ENCODE measurements at places on chromosomes 1 and 21.
A peak's percentile ranks its signal among the peaks of the same experiment; 100 is the strongest.

- no peak for DNase-seq
These were observed 21.7 kb upstream of the SLC44A3 start for GRCh38 chr1:94798462-94798861.

DNA sequence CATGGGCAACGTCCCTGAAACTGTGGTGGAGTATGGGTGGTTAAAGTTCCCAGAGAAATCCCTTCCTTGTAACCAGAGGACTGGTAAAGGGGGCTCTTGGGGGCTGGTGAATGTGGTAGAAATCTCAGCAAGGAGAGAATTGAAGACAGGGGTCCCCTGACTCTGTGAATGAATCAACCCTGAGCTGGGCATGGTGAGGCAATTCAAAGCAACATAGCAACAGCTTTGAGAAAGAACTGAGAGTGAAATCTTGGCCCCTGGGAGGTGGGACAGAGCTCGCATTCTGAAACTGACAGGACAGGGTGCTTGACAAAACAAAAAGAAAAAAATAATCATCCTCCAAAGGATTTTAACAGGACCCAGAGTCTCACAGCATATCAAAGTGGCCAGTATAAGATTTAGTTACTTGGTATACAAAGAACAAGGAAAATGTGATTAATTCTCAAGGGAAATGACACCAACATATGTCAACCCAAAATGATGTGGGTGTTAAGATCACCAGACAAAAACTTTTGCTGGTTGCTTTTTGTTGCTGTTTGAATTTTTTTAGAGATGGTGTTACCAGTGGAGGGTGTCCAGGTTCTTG lies 11.7 kb upstream of the SUMO3 start:
- DNase-seq: no peak

DNA sequence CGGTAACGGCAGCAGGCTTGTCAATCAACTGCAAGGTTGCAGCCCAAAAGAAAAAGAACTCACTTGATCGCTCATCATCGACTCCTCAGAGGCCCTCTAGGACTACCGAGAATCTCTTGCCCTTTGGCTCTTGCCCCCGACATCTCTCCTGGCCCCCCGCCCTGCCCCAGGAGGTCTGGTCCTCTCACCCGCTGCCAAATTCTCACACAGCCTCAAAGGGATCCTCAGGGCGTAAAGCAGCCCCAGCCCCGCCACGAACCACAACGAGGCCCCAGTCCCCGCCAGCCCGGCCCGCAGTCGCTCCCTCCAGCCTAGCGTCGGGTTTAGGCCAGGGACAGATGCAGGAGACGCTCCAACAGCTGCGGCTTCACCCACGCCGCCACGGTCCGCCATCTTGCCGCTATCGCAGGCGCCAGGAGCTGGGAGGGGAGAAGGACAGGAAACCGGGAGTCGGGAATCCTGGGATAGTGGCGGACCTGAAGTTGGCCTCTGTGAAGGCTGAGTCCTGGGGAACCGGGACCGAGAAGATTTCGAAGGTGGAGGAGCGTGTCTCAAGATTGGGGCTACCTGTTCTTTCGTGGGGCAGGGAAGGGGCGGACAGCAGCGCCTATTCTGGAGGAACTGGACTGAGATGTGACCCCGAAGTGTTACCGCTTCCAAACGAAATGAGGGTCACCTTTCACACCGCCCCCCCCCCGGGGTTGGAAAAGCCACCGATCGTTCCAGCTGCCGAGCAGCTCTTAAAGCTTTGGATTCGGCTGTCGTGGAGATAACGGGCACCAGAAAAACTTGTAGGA lies at the start of gene ST7L:
Gene ST7L, minus strand, starts transcription at position 421 of the 797 bp plus-strand sequence. Its CDS starts 28 bp downstream, at position 393.
- DNase-seq: peak; percentile 69

DNA sequence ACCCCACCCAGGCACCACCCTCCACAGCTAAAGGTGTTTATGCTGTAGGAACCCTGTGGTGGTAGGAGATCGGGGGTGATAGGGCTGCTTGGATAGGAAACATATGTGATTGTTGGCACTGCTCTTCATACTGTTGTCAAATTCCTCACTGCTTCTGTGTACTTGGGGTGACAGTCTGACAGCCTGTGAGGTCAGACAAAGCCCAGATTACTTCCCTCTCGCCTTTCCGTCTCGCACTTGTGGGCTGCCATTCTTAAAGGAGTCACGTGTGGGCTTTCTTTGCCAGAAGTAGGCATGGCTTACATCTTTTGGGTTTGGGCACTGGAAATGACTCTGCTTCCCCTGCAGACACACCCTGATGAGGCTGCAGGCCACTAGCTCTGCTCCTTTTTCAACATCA lies 363.8 kb downstream of the DISC1 start:
- DNase-seq: no peak

DNA sequence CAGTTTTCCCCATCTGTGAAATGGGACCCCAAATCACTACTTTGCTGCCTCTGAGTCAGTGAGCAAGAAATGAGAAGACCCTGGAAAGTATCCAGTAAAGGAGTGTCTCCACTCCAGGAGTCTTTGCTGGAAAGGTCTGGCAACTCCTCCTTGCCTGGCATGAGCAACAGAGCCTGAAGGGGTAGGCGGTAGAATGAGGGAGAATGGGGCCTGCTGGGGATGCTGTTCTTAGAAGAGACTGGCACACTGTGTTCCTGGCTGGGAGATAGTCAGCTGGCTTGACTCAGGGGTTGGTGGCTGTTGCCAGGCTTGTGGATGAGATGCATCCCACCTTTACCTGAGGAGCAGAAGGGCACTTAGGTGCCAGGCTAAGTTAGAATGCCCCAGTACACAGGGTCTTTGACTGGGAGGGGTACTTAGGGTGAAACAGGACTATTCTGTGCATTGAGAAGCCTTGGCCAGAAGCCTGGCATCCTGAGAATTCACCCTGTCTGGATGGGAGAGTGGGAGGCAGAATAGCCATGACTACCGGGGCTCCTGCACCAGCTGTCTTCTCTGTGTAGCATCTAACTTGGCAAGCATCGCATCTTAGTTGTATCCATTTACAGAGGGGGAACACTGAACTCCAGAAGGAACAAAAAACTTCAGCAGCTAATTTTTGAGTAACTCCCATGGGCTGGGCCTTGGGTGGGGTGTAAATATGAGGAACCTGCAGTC lies 2.5 kb downstream of the MFSD2A start:
- DNase-seq: no peak

- no peak for DNase-seq
These were observed 224.9 kb downstream of the BACH1 start for GRCh38 chr21:29523646-29524045.

DNA sequence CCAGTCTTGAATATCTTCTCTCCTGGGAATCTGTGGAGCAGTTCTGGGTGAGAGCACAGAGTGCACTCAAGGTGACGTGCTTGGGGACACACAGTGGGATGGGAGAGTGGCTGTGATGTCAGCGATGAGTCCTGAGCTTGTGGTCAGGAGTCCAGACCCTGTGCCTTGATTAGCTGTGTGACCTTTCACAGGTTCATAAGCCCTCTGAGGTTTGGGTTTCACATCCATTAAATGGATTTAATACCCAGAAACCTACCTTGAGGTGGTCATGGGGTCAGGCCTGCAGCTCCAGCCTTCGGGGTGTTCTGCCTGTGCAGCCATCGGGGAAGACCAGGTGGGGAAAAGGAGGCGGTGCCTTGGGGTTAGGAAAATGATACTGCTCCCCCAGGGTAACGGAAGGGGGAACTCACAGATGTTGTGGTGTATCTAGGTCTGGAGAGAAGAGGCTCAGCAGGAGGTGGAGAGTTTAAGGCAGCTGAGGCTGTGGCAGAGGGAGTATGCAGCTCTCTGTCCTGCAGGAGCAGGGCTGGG lies 38.5 kb upstream of the ETV3 start:
- DNase-seq: no peak

DNA sequence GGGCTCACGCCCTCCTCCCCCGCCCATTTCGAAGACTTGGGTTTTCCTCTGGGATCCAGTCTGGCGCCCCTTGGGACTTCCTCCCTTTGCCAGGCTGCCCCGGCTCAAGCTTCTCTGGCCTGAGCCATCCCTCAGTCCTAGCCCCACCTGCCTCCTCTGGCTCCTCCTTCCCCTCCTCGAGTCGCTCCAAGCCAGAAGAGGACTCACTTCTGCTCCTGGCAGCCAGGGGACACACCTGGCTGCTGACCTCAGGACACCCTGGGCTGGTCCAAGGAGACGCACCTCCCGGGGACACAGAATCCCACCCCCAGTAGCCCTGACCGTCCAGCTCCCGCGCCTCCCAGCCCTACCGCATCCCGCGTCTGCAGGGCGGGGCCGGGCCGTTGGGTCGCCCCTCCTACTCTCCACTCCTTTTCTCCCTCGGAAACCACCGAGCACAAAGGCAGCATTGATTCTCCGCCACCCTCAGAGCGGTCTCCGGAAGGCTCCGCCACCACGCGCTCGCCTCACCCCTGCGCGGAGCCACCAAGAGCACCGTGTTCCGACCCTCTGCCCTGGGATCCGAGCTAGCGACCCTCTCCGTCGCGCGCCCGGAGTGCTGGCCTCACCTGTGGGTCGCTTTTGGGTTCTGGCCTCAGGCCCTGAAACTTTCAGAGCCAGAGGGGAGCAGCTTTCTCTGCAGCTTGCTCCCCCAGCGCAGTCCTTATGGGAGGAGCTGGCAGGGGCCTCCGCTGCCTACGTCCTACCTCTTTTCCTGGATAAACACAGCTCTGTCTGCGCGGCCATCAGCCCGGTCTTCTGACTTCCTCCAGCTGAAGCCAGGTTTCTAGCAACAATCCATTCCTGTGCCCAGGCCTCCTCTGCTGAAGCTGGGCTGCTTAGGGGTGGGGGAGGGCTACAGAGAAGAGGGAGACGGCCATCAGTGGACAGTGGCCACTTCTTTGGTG lies at the start of gene C2CD4D:
Gene C2CD4D, minus strand, starts transcription at position 364 of the 947 bp plus-strand sequence. CDS start 831 bp downstream, outside the sequence.
- peak; percentile 42 for DNase-seq

DNA sequence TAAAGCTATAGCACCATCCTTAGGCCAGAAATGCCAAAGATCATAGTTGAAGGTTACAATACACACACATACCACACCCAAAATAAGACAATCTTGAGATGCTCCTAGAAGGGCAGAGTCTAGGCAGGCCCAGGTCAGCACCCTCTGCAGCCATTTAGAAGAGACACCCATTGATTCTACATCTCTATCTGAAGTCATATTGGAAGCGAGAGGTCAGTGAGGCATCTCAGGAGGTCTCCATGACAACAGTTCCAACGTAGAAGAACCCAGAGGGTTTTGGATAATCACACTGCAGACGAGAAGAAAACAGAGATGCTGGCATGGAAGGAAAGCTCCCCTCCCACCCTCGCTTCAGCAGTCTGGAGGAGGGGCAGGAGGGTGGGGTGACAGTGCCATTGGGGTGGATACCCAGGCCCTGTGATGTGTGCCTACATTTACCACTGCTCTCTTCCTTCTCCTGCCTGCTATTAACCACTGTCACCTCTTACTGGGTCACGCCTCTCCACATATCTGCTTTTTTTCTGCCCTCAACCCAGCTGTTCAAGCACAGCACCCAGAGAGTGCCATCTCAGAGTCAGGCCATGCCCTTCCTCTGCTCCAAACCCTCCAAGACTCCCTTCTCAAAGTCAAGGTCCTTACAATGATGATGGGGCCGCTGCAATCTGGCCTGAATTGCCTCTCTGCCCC lies 6.2 kb downstream of the TMCO4 start:
- DNase-seq: no peak

- no peak for DNase-seq
These were observed 64.3 kb upstream of the HOOK1 start for GRCh38 chr1:59750328-59751003.

DNA sequence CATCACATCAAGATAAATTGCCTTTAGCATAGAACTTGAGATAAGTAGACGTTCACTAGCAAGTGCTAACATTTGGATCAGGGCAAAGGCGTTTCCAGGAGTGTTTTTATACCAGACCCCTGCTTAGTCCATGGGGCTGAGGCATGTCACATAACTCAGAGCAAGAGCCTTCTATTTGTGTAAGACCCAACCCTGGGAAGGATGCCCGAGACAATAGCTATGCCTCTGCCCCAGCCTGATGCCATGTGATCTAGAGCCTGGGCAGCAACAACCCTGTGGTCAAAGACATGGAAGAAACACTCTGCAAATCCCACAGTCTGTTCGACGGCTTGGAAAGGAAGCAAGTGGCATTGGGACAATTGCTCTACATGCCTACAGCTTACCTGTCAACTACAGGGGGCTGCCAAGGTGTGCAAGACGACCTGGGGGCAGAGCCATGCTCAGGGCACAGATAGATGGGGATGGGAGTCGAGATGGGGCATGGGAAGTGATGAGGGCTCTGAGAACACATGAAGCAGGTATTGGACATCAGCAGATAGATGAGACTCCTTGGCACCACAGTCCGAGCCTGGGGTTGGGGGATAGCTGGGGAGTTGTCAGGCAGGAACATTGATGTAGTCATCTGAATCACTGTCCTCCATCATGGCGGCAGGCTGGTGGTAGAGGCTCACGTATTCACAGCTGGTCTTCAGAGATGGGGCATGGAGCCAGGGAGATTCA lies 7.3 kb downstream of the IL24 start:
- DNase-seq: no peak

GRCh38 chr1:234918181-234918841 lies 210.3 kb downstream of the TOMM20 start:
- DNase-seq: no peak

DNA sequence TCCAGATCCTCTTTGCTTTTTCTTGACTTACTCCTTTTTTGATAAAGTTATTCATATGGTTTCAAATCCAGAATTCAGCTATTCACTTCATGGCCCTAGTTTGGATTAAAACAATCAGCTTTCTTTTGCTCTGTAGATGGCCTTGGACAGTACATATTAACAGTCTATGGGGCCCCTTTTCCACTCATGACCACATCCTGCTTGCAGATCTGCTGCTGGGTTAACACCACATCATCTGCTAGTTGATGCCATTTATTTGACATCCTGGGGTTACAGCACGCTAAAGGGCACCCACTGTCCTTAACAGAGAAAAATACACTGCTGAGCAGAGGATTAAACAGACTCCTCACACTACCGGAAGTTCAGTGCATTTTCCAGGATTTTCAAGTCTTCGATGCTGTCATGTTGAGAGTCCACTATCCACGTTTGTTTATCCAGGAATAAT lies 941 bp upstream of the IFI16 start:
- peak; percentile 26 for DNase-seq

GRCh38 chr1:60969971-60970509 lies 112.3 kb upstream of the NFIA start:
- DNase-seq: no peak

GRCh38 chr1:112925015-112925414 lies 31.0 kb downstream of the SLC16A1 start:
- no peak for DNase-seq

GRCh38 chr1:36204347-36204909 lies 19.8 kb upstream of the THRAP3 start:
- DNase-seq: no peak

DNA sequence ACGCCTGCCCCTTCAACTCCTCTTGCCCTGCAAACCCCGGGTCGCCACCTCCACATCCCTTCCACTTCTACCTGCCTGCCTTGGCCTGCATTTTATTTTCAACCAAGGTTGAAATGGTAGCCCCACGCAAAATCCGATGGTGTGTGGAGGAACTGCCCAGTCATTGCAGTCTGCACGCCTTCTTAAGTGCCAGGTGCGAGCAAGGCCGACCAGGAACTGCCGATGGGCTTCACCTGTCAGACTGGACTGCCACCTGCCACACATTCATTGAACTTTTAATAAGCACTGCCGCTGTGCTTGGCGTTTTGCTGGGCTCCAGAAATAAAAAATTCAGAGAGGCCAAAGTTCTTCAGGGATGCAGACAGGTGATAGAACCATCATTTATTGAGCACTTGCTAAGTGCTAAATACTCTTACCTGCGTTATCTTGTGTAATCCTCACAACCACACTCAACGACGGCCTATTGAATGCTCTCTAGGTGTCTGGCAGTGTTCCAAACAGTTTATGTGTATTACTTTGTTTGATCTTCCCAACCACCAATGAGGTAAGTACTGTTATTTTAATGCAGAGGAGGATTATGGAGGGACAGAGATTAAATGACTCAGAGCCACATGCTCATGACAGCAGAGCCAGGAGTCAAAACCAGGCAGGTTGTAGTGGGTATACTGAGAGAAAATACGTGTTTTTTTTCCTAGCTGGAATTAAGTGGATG lies 36.2 kb downstream of the CACHD1 start:
- DNase-seq: peak; percentile 11
